ENCODE measurements at places on chromosomes 13 and 19. TPM values are rescaled to one million over a fixed set of nuclear protein-coding genes. Genes with fewer than 3 reads are reported as not detected.
A peak's percentile ranks its signal among the peaks of the same experiment; 100 is the strongest.

The CLC gene
- total RNA-seq: 4.0 TPM

The PRR19 gene
- 0.61 TPM for total RNA-seq

The ADGRL1 gene
- total RNA-seq: 10.9 TPM

The GATAD2A gene
- 114 TPM for total RNA-seq

The PSG7 gene
- not detected for total RNA-seq

The DDX49 gene
- total RNA-seq: 46.3 TPM

DNA sequence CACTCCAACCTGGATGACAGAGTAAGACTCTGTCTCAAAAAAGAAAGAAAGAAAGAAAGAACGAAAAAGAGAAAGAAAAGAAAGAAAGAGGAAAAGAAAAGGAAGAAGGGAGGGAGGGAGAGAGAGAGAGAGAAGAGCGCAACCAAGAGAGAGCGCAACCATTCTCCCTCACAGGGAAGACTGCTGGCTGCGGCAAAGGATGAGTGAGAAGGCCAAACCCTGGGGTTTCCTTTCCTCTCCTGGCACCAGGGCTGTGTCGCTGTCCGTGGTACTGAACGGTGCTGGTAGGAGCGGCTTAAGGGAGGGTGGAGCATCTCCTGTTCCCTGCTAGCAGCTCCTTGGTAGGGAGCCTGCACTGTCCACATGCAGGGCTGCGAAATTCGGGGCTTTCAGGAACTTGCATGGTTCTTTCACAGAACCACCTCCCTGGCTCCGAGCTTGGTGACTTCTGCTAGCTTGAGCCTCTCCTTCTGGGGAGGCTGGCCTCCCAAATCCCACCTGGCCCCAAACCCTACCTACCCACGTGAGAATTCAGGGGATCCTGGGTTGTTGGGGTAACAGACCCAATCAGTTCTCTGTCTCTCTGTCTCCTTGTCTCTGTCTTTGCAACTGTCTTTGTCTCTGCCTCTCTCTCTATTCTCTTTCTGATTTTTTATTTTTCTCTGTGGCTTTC is 51.1 kb upstream of the ZNRF4 start:
- peak; percentile 70 for DNase-seq

DNA sequence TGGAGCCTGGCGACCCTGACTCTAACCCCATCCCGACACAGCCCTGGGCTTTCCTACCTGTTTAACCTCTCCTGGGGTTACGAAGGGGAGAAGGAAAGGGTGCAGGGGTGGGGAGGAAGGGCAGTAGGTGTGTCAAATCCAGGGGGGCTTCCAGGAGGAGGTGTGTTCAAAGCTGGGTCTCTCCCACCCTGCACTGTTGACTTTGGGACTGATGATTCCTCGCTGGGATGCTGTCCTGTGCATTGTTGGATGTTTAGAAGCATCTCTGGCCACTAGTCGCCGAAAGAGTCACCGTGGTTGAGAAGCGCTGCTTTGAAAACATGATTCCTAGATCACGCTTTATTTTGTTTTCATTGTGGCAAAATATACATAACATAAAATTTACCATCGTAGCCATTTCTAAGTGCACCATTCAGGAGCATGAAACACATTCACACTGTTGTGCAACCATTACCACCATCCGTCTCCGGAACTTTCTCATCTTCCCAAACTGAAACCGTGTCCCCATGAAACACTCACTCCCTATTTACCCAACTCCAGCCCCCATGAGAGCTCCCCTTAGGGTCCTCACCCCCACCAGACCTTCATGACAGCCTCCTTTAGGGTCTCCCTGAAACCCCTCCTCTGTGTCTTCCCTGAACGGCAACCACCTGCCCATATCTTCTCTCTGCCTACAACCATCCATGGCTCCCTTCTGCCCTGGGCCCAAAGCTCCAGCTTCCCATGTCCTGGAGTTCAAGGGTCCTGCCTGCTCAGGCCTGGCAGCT is 4.4 kb upstream of the FCER2 start:
- DNase-seq: no peak

DNA sequence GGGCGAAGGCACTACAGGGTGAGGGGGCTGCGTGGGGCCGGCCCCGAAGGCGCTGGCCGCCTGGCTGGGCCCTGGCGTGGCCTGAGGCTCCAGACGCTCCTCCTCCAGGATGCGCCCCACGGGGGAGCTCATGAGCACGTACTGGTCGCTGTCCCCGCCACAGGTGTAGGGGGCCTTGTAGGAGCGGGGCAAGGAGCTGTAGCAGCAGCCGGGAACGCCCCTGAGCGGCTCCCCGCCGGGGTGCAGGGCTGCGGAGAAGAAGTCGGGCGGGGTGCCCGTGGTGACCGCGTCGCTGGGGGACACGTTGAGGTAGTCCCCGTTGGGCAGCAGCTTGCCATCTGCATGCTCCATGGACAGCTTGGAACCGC is 3.0 kb downstream of the IRS2 start:
- no peak for DNase-seq

DNA sequence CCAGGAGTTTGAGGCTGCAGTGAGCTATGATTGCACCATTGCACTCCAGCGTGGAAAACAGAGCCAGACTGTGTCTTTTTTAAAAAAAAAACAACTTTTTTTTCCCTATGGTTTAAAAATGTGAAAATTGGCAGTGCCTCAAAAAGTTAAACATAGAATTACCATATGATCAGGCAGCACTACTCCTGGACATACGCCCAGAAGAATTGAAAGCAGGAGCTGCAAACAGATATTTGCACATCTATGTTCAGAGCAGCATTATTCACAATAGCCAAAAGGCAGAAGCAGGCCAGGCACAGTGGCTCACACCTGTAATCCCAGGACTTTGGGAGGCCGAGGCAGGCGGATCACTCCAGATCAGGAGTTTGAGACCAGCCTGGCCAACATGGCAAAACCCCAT is 3.8 kb upstream of the RETN start:
- no peak for DNase-seq

- no peak for DNase-seq
Measured at GRCh38 chr19:37966211-37966661, 59.2 kb downstream of the SIPA1L3 start.

GRCh38 chr19:50460161-50460765 is 16.0 kb upstream of the EMC10 start:
- peak; percentile 47 for DNase-seq

- no peak for DNase-seq
Measured at GRCh38 chr13:33372251-33372919, 86.8 kb upstream of the STARD13 start.

DNA sequence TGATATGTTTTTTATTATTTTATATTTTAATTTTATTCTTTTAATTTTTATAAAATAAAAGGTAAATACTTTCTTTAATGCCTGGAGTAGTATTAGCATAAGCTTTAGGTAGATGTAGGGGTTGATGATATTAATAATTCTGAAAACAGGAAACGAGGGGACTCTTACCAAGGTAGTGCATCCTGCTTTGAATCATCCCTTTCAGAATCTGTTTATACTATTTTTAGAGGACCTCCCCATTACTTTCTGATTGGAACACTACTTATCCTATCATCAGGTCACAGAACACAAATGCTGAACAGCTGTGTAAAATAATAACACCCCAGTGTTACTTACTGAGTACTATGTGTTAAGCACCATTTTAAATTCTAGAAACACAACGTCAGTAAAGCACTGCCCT is 27.3 kb downstream of the COG6 start:
- DNase-seq: no peak

GRCh38 chr19:41083516-41083915 is 4.7 kb upstream of the CYP2A13 start:
- no peak for DNase-seq

DNA sequence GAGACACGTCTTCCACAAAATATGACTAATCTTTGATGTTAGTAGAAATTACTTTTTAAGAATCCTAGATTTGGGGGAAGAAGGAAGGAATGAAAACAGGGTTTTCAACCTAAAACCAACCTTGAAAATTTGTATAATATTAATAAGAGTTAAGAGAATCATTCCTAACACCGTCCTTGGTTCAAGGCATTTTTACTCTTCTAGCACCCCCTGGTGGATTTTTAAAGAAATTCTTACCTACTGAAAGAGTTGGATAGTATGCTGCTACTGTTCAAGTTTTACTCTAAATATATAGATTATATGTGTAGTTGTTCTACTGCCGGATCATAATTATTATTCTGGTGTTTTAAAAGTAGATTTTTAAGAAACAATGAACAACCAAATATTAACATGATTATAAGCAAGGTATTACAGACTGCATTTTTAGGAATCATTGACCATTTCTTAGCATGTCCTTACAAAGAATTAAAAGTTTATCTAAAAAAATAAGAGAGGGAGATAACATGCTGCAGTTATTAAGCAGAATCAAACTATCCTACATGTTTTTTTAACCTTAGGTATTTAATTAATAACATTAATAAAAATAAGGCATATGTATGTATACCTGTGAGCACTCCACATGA is 7.4 kb upstream of the SLITRK6 start:
- DNase-seq: no peak

All from activated CD4-positive, alpha-beta memory T cell treated with anti-CD3 and anti-CD28 coated beads for 36 hours (primary cell).